HEK293T (cell line): ENCODE measurements at places on chromosomes 3 and 15.

- no peak for DNase-seq
Measured at GRCh38 chr15:92807971-92808571, 92.1 kb upstream of the CHD2 start.

DNA sequence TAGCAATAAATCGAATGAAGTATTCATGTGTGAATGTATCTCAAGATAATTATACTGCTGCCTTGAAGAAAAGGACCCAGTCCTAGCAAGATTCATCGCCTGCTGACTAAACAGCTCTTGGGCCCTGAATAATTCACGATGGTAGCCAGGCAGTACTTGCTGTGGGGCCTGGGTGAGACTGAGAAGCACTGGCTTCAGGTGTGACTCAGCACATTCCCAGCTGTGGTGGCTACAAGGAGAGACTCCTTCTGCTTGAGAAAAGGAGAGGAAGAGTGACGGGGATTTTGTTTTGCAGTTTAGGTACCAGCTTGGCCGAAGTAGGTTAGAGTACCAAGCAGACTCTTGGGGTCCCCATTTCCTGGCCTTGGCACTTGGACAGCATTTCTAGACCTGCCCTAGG is 47.6 kb upstream of the CD200R1L start:
- no peak for DNase-seq

GRCh38 chr15:89095073-89095472 is 6.8 kb downstream of the ABHD2 start:
- no peak for DNase-seq

DNA sequence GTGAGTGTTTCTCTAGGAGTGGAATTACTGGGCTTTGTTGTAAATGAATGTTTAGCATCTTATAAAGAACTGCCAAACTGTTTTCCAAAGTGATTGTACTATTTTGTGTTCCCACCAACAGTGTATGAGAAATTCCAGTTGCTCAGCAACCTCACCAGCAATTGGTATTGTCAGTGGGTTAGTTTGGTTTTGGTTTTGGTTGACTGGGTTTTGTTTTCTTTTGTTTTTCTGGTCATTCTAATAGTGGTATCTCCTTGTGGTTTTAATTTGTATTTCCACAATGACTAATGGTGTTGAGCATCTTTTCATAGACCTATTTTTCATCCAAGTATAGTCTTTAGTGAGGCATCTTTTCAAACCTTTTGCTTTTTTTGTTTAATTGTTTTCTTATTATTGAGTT is 27.1 kb downstream of the FILIP1L start:
- DNase-seq, result no peak

DNA sequence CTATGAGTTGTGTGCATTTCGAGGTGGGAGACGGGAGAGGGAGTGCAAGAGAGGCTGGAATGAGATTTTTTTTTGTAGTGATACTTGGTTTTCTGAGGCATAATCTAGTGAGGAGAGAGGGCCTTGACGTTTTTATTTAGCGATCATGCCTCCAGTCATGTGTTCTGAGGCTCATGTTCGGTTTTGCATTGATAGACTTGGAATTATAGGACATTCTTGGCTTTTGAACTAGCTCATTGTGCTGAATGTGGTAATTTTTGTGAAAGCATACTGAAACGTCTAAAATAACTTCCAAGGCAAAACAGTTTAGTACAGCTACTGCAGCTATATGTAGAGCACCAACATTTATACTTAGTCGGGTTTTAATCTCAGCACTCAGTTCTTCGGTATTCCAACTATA is 408.1 kb downstream of the CNTN4 start:
- no peak for DNase-seq

DNA sequence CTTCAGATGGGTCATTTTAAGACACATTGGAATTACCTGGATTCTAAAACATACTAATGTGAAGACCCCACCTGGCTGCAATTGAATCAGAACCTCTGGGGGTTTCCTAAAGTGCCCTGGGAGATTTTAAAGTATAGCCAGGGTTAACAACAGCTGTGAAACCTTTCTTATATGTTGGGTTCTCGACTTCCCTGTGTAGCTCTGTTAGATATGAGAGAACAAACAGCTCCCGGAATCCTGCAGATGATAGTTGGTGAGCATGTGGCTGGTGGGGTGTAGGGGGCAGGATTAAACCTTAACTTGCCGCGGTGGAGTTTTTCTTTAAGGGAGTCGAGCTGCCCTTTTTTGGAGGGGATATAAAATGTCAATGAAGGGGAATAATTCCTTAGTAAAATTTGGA is 12.1 kb downstream of the PLCL2 start:
- DNase-seq, result no peak
